ENCODE measurements at places on chromosomes 2 and 18.

GRCh38 chr18:31176531-31176930 is 13.9 kb upstream of the DSC1 start:
- no peak for DNase-seq

DNA sequence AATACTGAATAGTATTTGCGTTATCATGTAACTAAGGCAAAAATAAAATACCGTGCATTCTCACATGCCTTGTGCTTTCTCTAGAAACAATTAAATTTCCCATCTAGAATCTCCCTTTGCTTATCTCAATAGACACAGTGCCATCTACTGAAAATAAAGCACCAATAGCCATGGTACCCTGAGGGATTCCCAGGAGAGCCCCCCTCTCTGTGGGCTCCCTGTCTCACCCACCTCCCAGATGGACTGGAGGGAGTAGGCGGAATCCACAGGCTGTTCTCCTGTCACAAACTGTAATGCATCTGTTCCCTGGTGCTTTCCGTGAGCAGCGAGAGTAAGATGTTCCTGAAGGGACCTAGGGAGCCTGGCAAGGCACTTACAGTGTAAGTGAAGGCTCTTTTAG is 112.4 kb upstream of the UPP2 start:
- no peak for DNase-seq

- DNase-seq, result no peak
These were observed 322.0 kb downstream of the SUCLG1 start for GRCh38 chr2:84137034-84137433.

GRCh38 chr18:3791238-3791637 is 341.3 kb downstream of the TGIF1 start:
- no peak for DNase-seq

DNA sequence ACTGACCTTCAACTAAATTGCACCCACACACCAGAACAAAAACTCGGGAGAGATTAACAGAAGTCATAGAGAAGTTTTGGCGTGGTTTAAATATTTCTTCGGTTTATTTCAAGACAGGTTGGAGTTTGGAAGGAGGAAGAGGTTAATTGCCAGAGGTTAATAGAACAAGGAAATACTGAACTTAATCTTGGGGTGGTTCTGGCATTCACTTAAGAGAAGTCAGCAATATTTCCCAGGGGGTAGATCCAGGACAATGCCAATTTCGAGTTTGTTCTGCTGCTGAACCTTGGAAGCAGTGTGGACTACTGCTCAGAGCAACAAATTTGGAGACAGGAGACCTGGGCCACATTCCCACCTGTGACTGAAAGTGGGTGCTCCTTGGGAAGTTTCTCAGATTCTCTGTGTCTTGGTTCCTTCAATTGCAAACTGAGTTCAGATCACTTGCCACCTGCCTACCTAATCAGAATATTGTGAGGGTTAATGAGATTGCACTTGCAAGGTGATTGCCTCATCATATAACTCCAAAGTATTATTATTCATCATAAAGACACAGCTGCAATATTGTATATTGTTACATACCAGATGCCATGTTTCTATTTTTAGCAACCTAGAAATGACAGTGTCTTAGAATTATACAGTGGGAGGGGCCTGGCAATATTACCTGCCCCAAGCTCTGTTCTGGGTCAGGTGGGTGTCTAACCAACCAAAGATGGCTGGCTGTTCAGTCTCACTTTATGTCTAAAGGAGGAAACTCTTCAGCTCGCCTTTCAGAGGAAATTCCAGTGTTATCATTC is 217.4 kb downstream of the CDCA7 start:
- DNase-seq, result no peak

DNA sequence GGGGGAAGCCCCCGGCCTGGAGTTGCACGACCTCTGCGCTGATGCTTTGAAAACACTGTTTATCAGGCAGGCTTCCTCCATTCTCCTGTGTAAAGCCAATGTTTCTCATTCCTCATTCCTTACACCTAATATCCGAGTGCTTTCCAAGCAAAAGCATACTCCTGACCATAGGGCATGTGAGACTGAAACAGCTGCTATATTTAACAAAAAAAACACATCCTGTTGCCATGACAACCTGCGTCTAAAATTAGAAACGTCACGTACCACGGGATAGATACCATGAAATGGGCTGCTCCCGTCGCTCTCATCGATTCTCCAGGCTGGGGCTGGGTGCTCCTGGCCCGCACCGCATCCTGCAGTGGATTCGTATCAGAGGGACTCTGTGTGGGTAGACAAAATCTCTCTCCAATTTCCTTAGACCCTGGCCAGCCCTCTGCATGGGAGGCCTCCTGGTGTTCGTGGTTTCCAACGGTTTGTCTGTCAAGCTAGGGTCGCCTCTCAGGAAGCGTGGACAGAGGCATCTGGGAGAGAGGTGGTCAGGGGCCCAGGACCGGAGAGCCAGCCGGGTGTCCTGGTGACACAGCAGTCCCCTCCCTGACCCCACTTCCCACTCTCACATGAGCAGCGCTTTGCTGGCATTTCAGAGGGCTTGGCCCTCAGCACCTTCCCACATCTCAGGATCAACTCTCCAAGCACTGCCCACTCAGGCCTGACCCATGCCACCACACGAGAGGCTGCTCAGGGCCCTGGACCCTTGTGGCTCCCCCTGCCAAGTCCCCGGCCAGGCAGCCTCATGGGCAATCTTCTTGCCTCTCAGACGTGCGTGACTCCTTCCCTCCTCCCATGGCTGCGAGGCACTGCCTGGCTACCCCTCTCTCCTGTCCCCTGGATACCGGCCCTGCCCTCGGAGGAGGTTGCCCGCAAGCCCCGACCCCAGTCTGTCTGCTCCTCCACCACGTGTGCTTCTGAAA is 268.1 kb downstream of the NDUFA10 start:
- DNase-seq, result no peak

- peak; percentile 11 for DNase-seq
These were observed 295.4 kb downstream of the CELF4 start for GRCh38 chr18:37270038-37270665.

GRCh38 chr2:3290655-3291054 is 87.0 kb downstream of the EIPR1 start:
- DNase-seq, result no peak

All from CD4-positive, alpha-beta T cell treated with Interleukin-17A for 4 hours (primary cell).